EH (cell line): ENCODE measurements at places on chromosomes 2 and 18.
A peak's percentile ranks its signal among the peaks of the same experiment; 100 is the strongest.

GRCh38 chr2:184589261-184589660 lies 9.1 kb upstream of the ZNF804A start:
- DNase-seq, result no peak

- peak; percentile 1 for DNase-seq
These were observed 773 bp downstream of the CMPK2 start for GRCh38 chr2:6864923-6865345.

DNA sequence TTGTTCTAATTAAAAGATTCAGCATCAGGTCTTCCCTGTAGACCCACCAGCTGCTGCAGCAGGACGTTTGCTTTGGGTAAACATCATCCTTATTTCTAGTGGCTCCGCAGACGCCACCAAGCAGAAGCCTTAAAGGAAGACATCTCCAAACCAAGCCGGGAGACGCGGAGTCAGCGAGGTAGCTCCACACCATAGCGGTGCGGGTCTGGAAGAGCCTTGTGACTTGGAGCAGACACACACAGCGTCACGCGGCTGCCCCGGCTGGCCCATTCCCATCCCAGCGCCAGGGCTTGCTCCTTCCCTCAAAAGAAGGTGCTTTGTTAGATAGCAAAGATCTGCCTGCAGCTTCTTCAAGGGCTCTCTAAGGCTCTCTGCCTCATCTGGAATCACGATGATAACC lies 236.5 kb downstream of the GBX2 start:
- DNase-seq, result no peak

- DNase-seq, result peak; percentile 33
These were observed 36.5 kb upstream of the HPCAL1 start for GRCh38 chr2:10266133-10266620.

DNA sequence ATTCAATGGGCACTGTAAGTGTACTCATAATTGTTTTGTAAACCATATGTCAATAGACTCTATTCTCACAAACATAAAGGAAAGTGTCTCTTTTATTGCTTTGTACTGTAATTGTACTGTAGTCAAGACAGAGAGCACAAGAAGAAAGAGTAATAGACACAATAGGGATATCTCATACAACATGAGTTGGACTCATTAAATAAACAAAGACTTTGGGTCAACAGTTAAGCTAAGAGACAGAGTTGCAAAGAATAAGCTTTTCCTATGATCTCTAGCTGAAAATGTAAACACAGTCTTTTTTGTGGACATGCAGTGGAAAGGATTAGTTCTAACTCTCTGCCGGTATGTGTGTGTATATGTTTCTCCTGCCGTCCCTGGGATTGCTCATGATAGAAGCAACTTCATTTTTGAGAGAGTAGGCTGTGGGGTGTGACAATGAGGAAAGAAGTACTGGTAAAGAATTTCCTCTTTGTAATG lies 13.9 kb upstream of the KYNU start:
- peak; percentile 41 for DNase-seq

- no peak for DNase-seq
These were observed 52.9 kb upstream of the PARD3B start for GRCh38 chr2:204492417-204492816.

DNA sequence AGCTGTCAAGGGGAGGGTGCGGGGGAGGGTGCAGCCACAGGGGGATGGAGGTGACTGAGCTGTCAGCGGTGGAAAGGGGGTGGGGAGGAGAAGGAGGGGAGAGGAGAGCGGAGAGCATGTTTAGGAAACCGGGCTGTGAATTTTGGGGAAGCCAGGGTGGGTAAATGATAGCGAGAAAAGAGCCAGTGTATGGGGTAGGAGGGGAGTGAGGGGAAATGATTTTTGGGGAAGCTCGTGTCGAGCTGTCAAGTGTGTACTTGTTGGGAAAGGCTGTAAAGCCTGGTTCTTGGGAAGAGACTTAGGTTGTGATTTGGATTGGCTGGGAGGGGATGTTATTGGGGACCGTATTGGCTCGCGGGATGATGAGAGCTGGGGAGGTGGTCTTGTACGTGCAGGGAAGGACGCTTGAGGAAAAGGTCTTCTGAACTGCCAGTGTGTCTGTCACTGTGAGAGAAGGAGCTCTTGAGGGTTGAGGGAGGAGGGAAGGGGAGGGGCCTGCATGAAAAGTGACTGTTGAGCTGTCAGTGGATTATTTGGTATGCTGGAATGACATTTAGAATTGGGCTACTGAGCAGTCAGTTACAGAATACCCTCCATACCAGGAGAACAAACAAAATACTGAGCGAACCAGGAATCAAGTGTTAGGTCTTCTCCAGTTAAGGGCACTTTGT lies 1.0 kb downstream of the UBR3 start:
- peak; percentile 78 for DNase-seq

- no peak for DNase-seq
These were observed 60.1 kb upstream of the ZSWIM2 start for GRCh38 chr2:186909095-186909494.

GRCh38 chr2:150228936-150229335 lies 258.5 kb downstream of the RND3 start:
- peak; percentile 48 for DNase-seq

DNA sequence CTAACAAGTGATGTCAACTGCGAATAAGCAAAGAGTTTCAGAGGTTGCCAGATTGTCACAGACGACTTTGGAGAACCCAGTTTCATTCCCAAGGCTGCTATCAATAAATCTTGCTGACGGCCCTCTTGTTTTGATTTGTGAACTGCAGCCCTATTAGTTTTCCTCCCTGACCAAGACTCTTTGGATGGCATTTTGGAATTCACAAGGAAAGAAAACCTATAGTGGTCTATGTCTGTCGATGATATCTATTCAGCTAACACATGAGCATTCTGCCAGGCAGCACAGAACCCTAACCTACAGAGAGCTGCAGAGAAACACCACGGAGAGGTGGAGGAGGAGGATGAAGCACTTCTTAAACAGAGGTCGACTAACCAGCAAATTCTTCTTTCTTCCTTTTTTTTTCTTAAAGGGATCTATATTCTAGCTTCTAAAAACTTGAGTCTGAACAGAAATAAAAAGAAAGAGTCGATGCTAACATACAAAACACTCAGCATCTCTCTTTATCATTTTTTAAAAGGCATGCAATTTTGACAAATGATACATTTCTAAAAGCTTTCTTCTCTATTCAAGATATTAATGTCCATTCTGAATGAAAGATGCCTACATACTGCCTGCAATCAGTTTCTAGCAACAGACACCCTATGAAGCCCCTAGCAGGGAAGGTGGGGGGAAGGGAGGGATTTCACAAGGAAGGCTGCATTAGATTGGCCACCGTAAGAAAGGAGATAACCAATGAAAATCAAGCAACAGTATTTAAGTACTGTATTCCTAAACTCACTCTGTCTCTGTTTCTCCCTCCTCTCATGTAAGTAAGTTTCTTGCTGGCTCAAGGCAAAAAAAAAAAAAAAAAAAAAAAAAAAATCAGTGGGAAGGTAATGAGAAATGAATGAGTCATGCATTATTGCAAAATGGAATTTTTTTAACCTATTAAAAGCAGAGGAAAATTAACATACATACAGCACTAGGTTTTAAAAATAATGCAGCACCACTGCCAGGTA lies 83.0 kb upstream of the CHRNA1 start:
- DNase-seq, result peak; percentile 79

- DNase-seq, result peak; percentile 58
These were observed 225.8 kb upstream of the SIX3 start for GRCh38 chr2:44715671-44716081.

DNA sequence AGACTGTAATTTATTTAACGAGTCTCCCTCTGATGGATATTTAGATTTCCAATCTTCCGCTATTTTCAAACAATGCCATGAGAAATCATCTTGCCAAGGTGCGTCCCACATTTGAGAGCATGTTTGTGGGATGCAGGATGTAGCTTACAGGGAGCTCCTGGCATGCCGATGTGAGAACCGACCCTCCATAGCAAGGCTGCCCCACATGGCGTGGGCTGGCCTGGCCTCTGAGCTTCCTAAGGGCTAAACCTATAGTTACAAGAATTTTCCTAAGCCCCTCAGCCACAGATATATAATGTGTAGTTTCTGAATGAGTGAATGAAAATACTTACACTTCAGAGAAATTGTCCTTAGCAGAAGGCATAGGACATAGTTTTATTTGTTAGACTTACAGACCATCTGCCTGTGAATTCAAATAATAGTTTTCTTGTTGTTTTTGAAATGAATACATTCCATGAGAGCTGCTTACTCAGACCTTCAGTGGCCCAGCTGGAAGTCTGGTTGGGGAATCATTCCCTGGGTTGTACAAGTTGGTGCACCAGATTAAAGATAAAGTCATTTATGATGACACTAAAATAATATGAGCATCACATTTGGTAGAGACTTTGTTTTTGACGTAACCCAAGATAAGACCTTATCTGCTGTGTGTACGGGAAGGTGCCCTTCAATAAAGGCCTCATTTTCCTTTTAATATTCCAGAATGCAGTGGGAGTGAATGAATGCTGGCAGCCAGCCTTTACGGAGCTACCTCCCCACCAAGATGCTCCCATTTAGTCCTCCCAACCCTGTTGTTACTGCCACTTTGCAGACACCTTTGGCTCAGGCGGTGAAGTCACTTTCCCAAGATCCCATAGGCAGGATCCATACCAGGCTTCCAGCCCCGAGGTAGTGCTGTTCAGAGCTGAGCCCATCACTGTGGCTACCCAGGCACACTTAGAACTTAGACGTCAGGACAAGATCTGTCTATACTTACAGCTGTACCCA lies 107.1 kb downstream of the GLI2 start:
- DNase-seq, result peak; percentile 67

DNA sequence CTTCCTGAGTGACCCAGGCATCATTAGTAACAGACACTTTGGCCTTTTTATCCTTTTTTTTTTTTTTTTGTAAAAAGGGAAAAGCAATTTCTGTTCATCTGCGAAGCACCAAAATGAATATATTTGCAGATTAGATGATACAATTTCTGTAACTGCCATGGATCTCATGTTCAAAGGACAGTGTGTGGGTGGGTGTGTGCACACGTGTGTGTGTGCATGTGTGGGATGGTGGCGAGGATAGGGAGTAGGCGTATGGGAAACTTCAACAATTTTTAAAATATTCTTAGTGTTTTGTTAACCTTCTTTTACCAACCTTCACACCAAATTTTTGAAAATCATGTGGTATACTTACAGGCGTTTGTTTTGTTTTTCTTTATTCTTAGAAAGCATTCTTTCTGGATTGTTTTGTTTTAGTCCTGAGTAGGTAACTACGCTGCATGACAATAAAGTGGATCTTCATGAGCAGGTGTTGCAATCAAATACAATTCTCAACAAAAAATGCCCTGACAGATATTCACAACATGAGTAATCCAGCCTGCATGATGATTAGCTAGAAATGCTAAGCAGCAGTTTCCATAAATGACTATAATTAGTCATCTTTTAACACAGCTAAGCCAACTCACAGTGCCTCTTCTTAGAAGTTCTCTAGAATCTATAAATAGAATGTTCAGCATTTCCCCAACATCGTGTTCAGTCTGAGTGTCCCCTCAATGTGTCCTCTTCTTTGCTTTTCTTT lies 53.5 kb upstream of the RMDN2 start:
- DNase-seq, result peak; percentile 94

DNA sequence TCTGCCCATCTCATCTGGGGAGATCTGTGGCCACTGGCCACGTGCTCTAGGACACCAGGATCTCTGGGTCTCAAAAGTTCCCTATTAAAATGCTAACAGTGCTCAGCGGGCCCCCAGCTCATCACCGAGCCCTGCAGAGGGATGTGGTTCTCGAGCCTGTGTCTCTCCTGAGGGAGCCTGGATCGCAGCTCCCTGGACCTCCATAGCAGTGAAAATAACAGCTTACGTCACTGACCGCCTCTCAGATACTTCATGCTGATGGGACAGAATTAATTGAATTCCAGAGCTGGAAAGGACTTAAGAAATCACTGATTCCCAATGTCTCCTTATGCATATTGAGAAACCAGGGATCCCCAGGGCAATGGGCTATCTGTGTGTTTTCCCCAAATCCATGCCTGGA lies 90.0 kb downstream of the GALR1 start:
- DNase-seq, result no peak

DNA sequence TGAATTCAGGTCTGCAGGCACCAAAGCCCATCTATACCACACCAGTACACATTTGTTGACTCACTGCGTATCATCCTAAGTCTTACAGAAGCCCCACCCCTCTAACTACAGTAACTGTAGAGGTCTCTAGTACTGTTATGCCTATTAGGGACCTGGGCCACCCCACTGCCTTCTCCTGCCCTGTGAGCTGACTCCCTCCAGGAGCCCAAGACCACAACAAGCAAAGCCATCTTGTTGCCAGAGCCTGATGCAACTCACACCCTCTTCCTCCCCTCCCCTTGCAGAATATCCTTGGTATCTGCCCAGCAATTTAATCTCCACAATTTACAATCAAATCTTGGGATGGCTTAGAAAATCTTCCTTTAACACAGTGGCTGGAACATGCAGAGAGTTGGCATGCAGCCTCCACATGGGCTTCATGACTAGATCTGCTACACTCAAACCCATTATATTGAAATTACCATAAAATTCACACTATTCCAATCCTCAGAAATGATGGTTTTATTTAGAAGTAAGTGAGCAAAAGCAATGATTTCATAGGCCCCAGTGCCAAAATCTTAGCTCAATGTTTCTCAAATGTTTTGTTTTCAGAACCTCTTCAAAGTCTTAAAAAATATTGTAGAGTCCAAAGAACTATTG lies 17.7 kb upstream of the CYP1B1 start:
- no peak for DNase-seq

- no peak for DNase-seq
These were observed 447.9 kb downstream of the XIRP2 start for GRCh38 chr2:167336213-167336612.

DNA sequence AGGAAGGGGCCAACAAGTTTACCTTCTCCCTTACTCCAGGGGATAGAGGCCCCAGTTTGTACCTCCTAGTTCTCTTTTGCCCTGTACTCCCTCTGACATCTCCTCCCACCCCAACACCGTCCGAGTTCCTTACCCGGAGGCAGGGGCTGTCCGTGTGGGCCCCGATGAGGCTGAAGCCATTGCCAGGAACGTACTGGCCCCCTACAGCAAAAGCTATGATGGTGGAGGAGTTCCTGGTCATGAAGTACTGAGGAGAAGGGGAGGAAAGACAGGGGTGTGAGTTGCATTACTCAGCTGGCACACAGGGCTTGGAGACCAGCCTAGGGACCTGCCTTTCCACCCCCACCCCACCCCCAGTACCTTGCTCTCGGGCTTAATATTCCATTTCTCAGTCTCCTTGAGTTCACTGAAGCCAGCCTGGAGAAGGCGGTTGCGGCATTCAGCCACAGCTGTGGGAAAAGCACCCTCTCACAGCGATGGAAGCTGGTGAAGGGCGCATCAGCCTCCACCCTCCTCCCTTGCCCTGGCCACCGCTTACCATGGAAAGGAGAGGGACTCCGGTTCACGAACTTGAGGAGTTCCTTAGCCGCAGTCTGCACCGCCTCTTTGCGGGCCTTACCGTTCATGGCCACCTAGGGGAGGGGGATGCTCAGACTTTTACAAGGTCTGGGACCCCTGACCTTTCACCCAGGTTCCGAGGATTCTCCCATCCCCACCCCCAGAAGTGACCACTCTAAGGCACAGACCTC lies 1.0 kb downstream of the DNPEP start:
- peak; percentile 27 for DNase-seq

DNA sequence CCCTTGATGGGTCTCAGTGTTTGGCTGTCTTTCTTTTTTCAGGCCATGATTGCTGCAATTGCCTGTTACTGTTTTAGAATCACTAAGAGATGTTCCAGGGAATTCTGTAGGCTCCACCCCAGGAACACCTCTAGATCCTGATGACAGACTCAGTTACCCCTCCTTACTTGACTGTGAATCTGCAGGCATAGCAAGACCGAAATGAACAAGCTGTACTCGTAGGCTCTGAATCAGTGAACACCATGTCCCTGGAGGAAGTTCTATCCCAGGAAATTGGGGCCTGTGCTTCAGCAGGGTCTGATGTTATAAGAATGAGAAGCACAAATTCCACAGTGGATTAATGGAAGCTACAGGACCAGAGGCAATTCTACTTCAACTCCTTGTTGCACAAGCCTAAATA lies 148.6 kb downstream of the COPS8 start:
- no peak for DNase-seq
